Fibroblast of skin of left quadriceps (primary cell): ENCODE measurements at places on chromosomes 6 and 20.
A peak's percentile ranks its signal among the peaks of the same experiment; 100 is the strongest.

GRCh38 chr6:111171577-111172400, 84.5 kb downstream of the SLC16A10 start:
- no peak for DNase-seq

GRCh38 chr6:158004701-158005095, 23.0 kb downstream of the SYNJ2 start:
- no peak for DNase-seq

DNA sequence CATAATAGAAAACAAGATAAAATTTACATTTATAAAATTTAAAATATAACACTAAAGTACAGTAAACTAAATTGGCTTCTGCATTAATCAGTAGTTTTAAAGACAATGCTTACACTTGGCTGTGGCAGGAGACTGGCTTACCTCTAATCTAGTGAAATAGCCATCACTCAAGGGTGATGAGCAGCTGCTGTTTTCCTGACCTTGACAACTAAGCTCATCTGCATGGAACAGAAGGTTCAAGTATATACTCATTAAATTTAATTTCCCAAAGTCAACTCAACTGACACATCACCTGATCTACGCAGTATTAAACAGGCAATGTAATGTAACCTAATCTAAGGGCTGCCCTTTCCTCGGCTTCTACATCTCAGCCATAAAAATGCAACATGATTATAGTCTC, 14.5 kb downstream of the TMX4 start:
- no peak for DNase-seq

DNA sequence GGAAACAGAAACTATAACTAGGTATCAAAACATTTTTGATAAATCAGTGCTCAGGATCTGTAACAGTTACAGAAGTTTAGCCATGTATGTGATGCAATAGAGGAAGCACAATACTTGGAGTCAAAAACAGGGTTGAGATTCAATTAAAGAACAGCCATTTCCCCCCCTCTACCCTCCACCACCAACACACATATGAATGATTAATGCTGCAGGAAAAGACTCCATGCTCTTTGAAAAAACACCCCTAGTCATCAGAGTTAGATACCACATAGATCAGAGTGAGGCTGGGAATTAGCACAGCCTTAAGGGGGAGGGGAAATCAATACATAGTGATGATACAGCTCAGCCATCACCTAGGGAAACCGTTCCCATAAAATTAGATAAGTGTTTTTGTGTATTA, 108.9 kb upstream of the EMILIN3 start:
- DNase-seq, result no peak

GRCh38 chr20:54115172-54115854, 44.9 kb upstream of the BCAS1 start:
- DNase-seq, result no peak

DNA sequence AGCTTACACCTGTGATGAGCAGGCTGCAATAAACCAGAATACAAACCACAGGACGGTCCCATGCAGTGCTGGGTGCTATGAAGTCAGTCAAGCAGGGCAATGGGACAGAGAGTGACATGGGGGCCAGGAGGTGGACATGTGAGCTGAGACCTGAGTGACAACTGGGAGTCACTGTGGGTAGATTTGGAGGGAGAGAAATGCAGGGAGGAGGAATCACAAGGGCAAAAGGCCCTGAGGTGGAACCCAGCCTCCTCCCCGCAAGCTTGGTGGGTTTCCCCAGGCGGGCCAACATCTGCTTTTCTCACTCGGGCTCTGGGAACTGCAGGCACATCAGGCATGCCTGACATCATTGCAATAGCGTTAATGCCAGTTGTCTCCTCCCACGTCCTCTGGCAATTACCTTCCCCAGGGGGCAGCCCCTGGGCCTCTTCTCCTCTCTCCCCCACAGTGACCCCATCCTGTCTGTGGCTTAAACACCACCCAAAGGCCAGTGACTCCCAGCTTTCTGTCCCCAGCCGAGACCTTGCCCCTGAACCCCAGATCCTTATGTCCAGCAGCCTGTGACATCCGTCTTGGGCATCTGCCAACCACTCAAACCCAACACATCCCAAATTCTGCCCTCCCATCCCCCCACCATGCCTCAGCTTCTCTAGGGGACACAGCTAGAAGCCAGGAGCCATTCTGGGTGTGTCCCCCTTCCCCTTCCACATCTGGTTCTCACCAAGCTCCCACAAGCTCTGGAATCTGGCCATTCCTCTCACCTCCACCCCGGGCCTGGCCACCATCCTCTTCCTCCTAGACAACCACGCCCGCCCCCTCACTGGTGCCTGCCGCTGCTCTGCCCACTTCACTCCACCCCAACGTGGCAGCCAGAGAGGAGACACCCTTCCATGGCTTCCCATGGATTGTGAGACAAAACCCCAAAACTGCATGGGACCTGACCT, 28.2 kb downstream of the PDRG1 start:
- no peak for DNase-seq

DNA sequence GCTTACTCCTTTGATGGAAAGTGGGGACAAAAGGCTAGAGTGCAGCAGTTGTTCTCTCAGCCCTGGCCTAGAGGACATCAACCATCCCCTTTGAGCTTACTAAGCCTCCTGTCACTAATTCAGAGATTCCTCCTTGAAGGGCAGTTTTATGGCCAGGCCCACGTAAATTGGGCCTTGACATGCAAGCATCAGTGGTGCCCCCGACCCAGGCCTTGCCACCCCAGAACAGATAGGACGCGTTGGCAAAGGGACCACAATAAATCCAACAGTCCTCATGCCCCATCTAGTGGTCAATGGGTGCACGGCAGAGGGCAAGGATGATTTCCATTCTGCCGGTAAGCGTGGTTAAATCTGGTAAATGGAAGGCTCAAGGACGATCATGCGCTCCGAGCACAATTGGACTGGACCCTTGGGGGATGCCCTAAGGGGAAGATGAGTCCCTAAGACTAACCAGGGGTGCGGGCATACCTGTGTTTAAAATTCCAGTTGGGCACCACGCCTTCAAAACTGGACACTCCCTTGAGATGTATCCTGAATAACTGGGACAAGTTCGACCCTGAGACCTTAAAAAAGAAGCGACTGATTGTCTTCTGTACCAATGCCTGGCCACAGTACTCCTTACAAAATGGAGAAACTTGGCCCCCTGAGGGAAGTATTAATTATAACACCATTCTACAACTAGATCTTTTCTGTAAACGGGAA, 32.6 kb downstream of the CEP85L start:
- DNase-seq, result no peak

- no peak for DNase-seq
These were observed 22.8 kb downstream of the PANK2 start for GRCh38 chr20:3911956-3912355.

GRCh38 chr6:3540253-3540820, 83.5 kb upstream of the SLC22A23 start:
- DNase-seq, result no peak

GRCh38 chr6:107764684-107765460, 59.2 kb downstream of the SCML4 start:
- DNase-seq, result no peak

DNA sequence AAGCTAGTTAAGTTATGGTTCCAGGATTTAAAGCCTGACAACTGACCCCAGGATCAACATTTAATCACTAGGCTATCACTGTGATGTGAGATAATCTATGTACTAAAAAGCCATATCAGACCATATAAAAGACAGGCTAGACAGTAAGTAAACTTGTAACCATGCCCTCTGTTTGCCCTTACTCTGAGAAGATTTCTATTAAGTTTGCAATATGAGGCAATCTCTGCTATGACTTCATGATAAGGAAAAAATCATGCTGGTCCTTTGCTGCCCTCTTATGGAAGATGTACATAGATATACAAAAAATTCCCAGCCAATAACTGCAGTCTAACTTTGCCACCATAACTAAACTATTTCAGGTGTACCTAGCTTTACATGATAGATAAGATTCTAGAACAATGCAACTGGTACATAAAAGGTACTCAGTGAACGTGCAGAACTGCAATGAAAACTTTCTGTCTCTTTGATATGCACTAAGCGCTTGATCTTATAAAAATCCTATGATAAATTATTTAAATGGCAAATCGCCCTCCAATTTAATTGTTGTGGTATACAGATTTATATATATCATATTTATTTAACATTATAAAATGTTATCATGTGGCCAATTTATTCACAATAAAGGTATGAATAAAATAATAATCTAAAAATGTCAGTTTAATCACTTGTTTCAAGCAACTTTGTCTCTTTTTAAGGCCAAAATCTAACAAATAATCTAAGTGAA, 70.5 kb downstream of the FAM217A start:
- DNase-seq, result peak; percentile 71

GRCh38 chr20:38798266-38798665, 7.2 kb upstream of the PPP1R16B start:
- DNase-seq, result no peak

DNA sequence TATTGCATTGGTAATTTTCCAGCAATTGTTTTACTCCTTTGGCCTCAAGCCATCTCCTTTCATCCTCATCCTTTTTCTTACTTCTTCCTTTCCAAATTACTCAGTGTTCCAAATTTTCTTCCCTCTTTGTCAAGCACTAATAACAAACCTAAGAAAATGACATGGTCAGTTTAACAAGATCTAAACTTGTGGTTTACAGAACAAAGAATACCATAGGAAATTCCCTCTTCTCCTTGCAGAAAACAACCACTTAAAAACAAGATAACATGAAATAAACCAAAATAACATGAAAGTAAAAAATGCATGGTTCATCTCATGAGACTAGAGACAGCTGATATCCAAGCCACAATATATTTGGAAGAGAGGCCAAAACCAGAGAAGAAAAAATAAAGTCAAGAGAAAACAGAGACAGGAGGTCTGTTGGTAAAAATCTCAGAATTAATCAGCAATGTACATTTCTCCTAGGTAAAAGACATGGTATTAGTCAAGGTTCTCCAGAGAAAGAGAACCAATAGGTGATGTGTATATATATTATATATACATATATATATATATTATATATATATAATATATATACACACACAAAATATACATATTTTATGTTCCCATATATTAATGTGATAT, 51.0 kb upstream of the SENP6 start:
- DNase-seq, result no peak

GRCh38 chr6:8526624-8527023, 91.3 kb upstream of the SLC35B3 start:
- no peak for DNase-seq

DNA sequence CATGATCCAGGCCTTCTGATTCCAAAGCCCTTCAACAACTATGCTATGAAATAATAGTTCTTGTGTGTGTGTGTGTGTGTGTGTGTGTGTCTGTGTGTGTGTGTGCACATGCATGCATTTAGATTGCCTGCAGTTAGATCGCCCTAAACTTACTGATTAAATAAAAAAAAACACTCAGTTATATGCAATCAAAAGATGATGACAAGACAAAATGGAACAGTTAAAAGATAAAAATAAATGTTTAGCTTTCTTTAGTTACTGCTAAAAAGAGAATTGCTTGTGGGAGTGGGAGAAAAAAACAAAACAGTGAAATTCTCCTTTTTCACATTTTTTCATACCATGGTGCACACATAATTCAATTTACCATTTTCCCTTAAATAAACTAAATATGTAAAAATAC, 29.4 kb downstream of the MARCKS start:
- no peak for DNase-seq

DNA sequence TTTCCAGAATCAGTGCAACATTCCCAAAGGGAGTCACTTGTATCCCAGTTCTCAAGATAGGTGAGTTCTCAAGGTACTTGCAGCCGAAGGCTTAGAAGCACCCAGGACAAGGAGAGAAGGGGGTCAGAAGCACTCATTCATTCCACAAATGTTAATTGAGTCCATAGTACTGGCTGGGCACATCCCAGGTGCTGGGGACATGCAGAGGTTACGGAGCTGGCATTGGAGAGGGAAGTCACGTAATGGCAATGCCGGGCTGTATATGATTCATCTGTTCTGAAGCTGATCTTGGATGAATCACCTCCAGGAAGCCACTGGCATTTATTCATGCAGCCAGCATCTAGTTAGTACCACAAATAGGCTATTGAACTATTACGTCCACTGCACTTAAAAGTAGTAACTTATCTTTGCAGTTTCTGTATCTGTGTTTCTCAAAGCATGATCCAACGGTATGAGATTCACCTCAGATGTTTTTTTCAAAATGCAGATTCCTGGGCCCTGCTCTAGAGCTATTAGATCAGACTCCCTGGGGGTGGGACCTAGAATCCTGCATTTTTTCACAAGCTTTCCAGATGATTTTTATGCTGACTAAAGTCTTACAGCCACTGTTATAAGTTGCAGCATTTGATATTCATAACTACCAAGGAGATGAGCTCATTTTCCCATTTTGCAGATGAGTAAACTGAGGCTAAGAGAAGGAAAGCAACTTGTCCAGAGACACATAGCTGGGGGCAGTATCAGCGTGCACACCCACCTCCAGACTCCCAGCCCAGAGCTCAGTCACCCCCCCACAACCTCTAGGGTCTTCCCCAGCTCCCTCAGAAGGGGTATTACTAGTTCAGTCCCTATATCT, 44.1 kb upstream of the ID1 start:
- peak; percentile 79 for DNase-seq

DNA sequence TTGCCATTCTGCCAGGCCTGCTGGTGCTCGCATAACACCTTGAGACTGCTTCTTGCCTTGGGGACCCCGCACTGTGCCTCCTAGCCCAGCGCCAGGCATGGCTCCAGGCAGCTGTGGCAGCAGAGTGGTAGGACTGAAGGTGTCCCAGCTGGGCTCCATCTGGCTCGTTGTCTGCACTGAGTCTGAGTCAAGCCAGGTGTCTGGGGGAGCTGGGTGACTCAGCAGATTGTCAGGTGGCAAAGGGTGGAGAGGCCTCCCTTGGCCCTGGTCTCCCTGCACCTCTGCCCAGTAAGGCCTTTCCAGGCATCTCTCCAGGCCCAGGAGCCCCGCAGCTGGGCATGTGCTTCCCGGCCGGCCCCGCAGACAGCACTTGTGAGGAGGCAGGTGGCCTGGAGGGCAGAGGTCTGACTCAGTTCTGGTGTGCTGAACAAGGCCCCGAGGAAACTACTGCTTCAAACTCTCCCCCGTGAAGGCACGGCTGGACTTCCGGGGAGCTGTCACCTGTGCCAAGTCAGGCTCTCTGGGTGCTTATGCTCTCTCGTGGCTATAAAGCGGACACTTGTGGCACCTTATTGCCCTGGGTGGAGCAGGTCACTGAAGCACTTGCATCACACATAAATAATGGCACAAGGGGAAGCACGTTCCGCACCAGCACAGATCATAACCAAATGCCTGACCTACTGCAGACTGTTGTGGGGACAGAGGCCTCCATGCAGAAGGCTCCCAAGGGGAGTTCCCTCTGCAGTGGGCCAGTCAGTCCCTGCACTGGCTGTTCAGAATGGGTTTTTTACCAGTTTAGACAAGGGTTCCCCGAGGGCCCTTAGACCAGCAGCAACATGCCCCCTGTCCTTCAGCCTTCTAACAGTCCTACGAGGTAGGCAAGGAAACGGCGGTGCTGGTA, 27.5 kb downstream of the FOXC1 start:
- DNase-seq, result no peak

DNA sequence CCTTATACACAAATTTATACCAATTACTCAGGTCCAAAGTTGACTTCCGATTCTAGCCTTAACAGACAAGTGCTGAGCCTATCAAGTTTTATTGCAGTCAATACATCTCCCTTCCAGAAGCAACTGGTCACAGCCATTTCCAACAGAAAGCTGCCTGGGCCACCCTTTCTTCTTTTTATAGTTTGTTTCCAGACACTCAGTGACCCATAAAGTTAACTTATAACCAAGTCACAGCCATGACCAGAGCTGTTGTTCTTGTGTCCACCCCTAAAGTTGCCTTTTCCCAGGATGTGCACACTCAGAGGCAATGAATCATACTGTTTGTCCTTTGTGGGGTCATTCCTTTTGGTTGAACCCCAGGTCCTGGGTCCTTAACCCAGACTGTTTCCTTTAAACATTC, 89.9 kb downstream of the CD83 start:
- no peak for DNase-seq

GRCh38 chr6:96923871-96924493, 546 bp upstream of the KLHL32 start:
- no peak for DNase-seq
